A673 (cell line): ENCODE measurements at places on chromosomes 11 and 22.

DNA sequence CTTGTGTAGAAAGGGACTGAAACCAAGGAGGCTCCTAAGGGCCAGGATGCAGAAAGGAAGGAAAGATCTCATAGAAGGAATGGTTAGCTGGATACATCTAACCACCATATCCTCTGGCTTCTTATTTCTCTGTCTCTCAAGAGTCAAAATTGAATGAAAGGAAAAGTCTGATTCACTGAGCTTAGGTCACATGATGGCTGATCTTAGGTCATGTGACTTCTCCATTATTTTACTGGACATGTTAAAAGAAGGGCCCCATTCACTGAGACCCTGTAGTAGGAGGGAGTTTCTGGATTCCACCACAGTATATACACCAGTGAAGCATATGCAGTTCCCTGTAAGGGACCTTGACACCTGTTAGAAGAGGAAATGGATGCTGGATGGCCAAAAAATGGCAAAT is 516.6 kb downstream of the NELL1 start:
- no peak for DNase-seq
- no peaks in the 10 kb centered on the region for H3K36me3 ChIP-seq
- no peaks in the 10 kb centered on the region for H3K4me1 ChIP-seq

- DNase-seq: peak; percentile 86
- H3K27me3 ChIP-seq: no peaks in the 10 kb centered on the region
- H3K4me3 ChIP-seq: no peak overlapping the region
- no peaks in the 10 kb centered on the region for H3K36me3 ChIP-seq
- peak overlapping the region; percentile 87 for H3K27ac ChIP-seq
Measured at GRCh38 chr11:131889146-131889577, 518.7 kb downstream of the NTM start.

DNA sequence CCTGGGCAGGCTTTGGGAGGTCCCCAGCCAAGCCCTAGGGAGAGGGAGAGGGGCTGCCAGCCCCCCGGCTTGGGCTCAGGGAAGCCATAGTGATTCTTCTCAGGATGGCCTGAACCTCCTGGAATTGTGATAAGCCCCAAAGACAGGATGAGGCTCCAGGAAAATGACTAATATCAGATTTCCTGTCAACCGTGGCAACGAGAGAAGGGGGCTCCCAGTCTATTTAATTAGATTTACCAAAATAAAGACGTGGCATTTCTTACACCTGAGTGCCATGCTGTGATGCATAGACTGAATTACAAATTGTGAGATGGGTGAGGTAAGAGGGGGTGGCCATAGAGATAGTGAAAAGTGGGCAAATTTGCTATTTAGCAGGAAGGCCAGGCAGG is 20.4 kb downstream of the SERPINH1 start:
- no peaks in the 10 kb centered on the region for H3K36me3 ChIP-seq
- H3K4me3 ChIP-seq: peak overlapping the region; percentile 72
- no peaks in the 10 kb centered on the region for H3K27me3 ChIP-seq

DNA sequence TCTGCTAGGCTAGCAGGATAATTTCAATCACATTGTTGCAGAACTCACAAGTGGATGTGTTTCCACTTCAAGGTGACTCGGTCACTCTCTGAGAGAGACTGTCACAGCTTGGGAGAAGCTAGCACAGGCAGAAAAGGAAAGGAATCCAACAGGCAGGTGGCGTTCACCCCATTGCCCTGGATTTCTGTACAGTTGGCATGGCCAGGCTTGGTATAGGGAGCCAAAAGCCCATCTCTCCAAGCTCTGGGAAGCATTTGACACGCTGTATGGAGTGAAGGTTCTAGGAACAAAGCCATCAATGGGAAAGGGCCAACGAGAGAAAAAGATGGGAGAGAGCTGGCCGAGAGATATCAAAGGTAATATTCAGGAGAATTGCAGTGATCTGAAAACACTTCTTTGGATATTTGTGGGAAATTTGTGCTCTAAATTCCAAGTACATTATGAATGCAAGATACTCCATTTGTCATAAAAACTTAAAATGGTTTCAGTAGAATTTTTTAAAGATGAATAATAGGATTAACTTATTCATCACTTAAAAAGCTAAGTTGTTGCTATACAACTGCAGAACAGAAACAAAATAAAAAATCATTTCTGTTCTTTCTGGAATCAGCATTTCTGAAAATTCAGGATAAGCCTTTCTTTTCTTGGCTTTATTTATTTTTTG is 223.5 kb upstream of the NTM start:
- peaks cover 8% of the 10 kb centered on the region for H3K27me3 ChIP-seq
- no peak for DNase-seq
- H3K27ac ChIP-seq: no peak overlapping the region
- H3K4me3 ChIP-seq: no peak overlapping the region

DNA sequence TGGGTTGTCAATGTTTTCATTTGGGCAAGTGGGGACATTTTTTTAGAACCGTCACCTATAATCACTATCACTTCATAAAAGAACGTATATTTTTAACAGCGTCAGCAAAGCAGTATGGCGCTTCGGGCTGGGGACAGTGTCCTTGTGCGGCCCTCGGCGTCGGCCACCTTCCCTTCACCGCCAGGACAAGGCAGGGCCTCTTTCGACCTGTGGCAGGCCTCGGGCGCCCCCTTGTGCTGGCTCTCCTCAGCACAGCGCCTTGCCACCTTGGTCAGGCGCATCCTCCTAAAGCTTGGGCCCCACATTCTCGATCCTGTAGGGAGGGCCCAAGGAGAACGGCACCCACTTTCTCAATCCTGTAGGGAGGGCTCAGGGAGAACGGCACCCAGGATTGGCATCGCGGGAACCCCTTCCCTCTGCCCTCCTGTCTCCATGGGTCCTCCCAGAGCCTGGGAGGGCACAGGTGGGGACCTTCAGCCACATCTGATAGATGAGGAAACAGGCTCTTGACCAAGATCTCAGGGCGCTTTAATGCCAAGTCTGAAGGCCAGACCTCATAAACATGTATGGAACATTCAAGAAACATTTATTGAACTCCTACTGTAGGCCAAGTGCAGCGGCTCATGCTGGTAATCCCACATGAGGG is 11.5 kb upstream of the FADD start:
- H3K4me3 ChIP-seq: no peak overlapping the region
- no peaks in the 10 kb centered on the region for H3K27me3 ChIP-seq
- H3K27ac ChIP-seq: no peak overlapping the region
- no peaks in the 10 kb centered on the region for H3K4me1 ChIP-seq

- peak overlapping the region; percentile 70 for H3K27ac ChIP-seq
- peaks cover 4% of the 10 kb centered on the region for H3K36me3 ChIP-seq
- peak; percentile 84 for DNase-seq
- H3K4me1 ChIP-seq: peaks cover 15% of the 10 kb centered on the region
- H3K4me3 ChIP-seq: no peak overlapping the region
- H3K27me3 ChIP-seq: no peaks in the 10 kb centered on the region
Measured at GRCh38 chr11:67195971-67196456, 70.3 kb upstream of the GRK2 start.

GRCh38 chr22:47166446-47167016 is 404.1 kb downstream of the TBC1D22A start:
- no peaks in the 10 kb centered on the region for H3K36me3 ChIP-seq
- no peak for DNase-seq
- H3K4me3 ChIP-seq: no peak overlapping the region
- no peak overlapping the region for H3K27ac ChIP-seq

DNA sequence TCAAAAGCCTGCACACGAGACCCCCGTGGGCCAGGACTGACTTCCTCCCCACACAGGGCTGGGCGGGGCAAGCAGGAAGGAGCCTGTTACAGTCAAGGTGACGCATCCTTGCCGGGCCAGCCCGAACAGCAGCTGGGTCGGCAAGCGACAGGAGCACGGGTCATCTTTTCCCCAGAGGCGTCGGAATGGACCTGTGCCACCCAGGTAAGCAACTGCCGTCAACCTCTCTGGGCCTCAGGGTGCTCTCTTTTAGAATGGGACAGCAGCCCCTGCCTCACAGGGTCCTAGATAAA is at the start of gene CYTH4:
TSS of gene CYTH4 (plus strand) at position 124 of the 293 bp plus-strand sequence. CDS start at position 186, 62 bp downstream.
- no peaks in the 10 kb centered on the region for H3K4me1 ChIP-seq
- H3K4me3 ChIP-seq: no peak within 1 kb of the TSS
- H3K36me3 ChIP-seq: no peaks in the 10 kb centered on the region
- DNase-seq: no peak
- no peaks in the 10 kb centered on the region for H3K27me3 ChIP-seq

DNA sequence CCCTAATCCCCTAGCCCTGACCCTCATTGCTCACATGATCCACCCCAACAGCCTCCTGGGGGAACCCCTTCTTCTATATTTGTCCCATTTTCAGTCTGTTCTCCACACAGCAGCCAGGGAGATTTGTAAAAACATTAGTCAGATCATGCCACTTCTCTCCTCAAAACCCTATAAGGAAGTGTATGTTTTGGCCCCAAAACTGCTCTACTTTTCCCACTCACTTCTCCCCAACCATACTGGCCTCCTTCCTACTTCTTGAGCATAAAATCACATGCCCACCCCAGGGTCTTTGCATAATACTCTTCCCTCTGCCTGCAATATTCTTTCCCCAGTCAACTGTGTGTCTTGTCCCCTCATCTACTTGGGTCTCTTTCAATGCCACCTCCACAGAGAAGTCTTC is 4.7 kb upstream of the SLC22A12 start:
- H3K4me3 ChIP-seq: no peak overlapping the region
- no peaks in the 10 kb centered on the region for H3K36me3 ChIP-seq
- DNase-seq: no peak
- no peaks in the 10 kb centered on the region for H3K4me1 ChIP-seq

GRCh38 chr11:107042748-107043147 is 24.5 kb upstream of the GUCY1A2 start:
- H3K4me1 ChIP-seq: no peaks in the 10 kb centered on the region
- DNase-seq: no peak
- no peaks in the 10 kb centered on the region for H3K27me3 ChIP-seq
- no peak overlapping the region for H3K27ac ChIP-seq

- H3K27ac ChIP-seq: no peak overlapping the region
- no peak for DNase-seq
Measured at GRCh38 chr11:272195-272930, 5.8 kb upstream of the NLRP6 start.

DNA sequence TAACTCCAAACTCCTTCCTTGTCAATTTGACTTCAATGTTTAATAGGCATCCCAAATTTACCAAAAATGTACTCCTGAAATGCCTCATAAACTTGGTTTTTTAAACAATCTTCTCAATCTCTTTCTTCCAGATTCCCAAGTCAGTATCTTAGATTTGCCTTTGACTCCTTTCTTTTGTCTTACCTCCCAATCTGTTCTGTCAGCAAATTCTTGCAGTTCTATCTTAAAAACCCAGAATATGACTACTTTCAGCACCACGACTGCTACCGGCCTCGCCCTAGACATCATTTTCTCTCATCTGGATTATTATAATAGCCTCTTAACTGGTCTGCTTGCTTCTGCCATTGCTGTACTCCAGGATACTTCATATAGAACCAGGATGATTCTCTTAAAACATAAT is 7.9 kb downstream of the NLRP14 start:
- no peaks in the 10 kb centered on the region for H3K36me3 ChIP-seq
- H3K27me3 ChIP-seq: no peaks in the 10 kb centered on the region
- no peak for DNase-seq

- DNase-seq: peak; percentile 48
- peaks cover 6% of the 10 kb centered on the region for H3K4me1 ChIP-seq
- no peaks in the 10 kb centered on the region for H3K27me3 ChIP-seq
- H3K4me3 ChIP-seq: peak overlapping the region; percentile 98
- no peaks in the 10 kb centered on the region for H3K36me3 ChIP-seq
Measured at GRCh38 chr22:45008751-45009605, 827 bp downstream of the PHF21B start.

GRCh38 chr11:45920531-45921477 is 1.7 kb upstream of the LARGE2 start:
- no peaks in the 10 kb centered on the region for H3K27me3 ChIP-seq
- DNase-seq: no peak
- H3K4me1 ChIP-seq: peaks cover 15% of the 10 kb centered on the region
- H3K27ac ChIP-seq: no peak overlapping the region

GRCh38 chr11:125925247-125925740 is 20.6 kb upstream of the VSIG10L2 start:
- H3K4me3 ChIP-seq: no peak overlapping the region
- H3K27me3 ChIP-seq: peaks cover 12% of the 10 kb centered on the region
- no peak overlapping the region for H3K27ac ChIP-seq
- H3K36me3 ChIP-seq: no peaks in the 10 kb centered on the region
- H3K4me1 ChIP-seq: no peaks in the 10 kb centered on the region

DNA sequence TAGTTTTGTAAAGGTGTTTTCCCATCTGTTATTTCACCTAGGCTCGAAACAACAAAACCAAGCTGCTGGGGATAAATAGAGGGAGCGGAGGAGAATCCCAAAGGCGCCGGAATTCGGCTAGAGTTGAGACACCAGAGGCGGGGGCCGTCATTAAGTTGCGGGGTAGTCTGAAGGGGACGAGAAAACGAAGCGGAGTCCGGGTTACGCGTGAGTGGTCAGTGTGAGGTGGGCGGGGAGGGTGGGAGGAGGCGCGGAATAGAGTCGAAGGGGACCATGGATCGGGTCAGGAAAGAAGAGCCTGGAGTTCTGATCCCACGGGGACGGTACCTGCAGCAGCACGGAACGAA is 361 bp downstream of the SRPRA start:
- H3K36me3 ChIP-seq: peaks cover 50% of the 10 kb centered on the region
- peak overlapping the region; percentile 82 for H3K27ac ChIP-seq
- peak overlapping the region; percentile 67 for H3K4me3 ChIP-seq
- H3K27me3 ChIP-seq: no peaks in the 10 kb centered on the region
- peaks cover 11% of the 10 kb centered on the region for H3K4me1 ChIP-seq

DNA sequence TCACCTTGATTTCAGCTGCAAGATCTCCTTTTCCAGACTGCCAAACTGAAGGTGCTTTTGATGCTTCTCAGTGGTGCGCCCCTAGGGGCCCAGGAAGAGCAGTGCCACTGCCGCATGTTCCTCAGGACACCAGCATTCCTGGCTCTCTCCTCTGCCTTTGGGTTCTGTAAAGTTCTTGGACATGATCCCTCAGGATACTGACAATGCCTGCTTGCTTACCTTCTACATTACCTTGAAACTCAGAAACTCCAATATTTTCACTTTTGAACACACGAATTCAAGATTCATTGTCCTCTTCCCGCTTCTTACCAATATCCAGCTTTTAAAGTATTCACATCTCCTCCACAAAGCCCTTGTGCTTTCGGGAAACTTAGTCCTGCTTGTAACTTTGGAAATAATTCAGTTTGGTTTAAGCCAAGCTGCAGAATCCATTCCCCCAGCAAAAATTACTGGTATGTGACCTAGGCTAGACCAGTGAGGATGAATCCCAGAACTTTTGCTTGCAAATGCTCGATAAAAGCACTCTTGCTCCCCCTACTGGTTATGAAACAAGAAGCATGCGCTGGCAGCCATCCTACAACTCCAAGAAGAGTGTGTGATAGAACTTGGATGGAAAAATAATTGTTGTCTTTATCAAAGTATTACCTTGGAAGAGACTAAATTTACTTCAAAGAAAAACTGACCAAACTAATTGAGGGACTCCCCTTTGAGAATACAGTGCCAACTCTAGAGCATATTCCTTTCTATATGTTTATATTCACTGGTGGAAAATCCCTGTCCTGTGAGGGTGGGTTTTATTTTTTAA is 16.5 kb upstream of the OR5B21 start:
- no peak overlapping the region for H3K27ac ChIP-seq
- peak overlapping the region; percentile 15 for H3K4me3 ChIP-seq
- no peaks in the 10 kb centered on the region for H3K36me3 ChIP-seq
- peak; percentile 88 for DNase-seq
- no peaks in the 10 kb centered on the region for H3K4me1 ChIP-seq
- peaks cover 8% of the 10 kb centered on the region for H3K27me3 ChIP-seq
